ENCODE measurements at places on chromosomes 16 and 17. TPM values are rescaled to one million over a fixed set of nuclear protein-coding genes. Genes with fewer than 3 reads are reported as not detected.

Gene KRTAP2-2
- polyA plus RNA-seq = not detected

Gene LDAF1
- 9.8 TPM for polyA plus RNA-seq

Gene MT1G
- 1,548 TPM for polyA plus RNA-seq

Gene MCRIP1
- 190 TPM for polyA plus RNA-seq

Gene CCL4
- polyA plus RNA-seq = 4.8 TPM

Gene SLC47A1
- 0.36 TPM for polyA plus RNA-seq

Gene NEUROD2
- not detected for polyA plus RNA-seq

Gene ESRP2
- 23.4 TPM for polyA plus RNA-seq

Gene SDR42E2
- polyA plus RNA-seq = not detected

Gene UTS2R
- polyA plus RNA-seq = 0.32 TPM

Gene PLXDC1
- 4.7 TPM for polyA plus RNA-seq

Gene MYO15A
- polyA plus RNA-seq = 0.86 TPM

Gene TRPV3
- polyA plus RNA-seq = 0.31 TPM

Gene BLTP2
- 33.7 TPM for polyA plus RNA-seq

Gene NPIPA8
- polyA plus RNA-seq = 0.12 TPM

All from adipose tissue (tissue), 3 donors.